ENCODE measurements at places on chromosomes 6 and 20.

DNA sequence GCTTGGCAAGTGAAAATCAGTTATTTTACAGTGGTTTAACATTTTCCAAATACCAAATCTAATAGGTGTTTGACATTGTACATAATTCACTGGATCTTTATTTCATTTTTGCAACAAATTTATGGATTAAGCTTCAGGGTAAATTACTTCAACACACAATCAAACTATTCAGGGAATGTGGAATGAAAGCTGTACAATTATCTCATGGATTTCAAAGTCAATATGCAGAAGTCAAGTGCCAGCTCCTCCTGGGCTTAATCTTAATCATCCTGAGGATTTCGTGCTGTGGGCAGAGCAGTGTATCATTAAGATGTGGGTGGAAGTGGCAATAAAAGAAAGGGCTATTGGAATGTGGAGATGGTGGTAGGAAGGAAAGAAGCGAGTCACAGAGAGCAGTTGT lies 548.8 kb downstream of the COL12A1 start:
- no peak for DNase-seq

GRCh38 chr6:27327023-27327738 lies 15.1 kb upstream of the POM121L2 start:
- DNase-seq: no peak

- DNase-seq: no peak
These were observed 47.3 kb downstream of the ZFAND3 start for GRCh38 chr6:37866590-37867507.

- no peak for DNase-seq
These were observed 48.1 kb upstream of the SMLR1 start for GRCh38 chr6:130778946-130779657.

DNA sequence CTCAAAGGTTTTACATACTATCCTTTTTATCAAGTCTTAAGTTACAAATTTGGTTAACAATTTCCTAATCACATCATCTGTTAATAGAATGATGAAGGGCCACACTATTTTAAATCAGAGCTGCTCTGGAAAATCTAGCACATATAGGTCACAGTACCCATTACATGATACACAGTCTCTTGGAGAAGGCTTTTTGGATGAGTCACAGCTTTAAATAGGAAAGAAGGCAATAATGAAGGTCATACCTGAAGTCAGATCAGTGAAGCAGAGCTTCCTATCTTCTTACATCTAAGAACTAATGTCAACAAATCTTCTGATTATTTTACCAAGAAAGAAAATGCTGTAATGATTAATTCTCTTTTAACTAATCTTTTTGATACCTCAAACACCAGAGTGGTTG lies 248.5 kb downstream of the BTBD9 start:
- DNase-seq: peak; percentile 10

DNA sequence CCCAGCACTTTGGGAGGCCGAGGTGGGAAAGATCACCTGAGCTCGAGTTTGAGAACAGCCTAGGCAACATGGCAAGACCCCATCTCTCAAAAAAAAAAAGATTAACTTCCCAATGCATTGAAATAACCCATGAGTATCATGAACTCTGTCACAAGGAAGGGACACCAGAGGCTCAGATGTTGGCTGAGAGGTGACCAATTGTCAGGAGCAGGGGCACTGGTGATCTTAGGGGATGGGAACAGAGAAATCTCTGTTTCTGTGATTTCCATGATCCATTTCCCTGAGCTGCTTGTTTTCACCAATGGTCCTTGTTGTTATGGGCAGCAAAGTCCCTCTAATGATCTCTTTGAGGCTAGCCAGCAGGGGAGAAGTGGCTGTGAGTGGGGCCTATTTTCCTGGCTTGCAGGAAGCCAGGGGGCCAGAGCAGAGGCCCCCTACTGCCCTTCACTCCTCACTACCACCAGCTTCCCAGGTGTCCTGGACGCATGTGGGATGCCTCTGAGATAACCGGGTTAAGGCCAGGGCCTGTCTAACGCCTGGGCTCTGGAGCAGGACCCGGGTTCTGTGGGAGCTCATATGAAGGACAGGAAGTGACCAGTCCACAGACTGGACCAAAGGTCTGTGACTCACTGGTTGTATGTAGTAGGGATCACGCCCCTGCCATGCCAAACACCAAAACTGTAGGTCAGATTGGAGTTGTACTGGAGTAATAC lies 54.4 kb downstream of the PCNA start:
- no peak for DNase-seq

- DNase-seq: no peak
These were observed 115.0 kb downstream of the SLC24A3 start for GRCh38 chr20:19327401-19327800.

GRCh38 chr20:20967564-20968184 lies 138.5 kb downstream of the LINC00237 start:
- no peak for DNase-seq

DNA sequence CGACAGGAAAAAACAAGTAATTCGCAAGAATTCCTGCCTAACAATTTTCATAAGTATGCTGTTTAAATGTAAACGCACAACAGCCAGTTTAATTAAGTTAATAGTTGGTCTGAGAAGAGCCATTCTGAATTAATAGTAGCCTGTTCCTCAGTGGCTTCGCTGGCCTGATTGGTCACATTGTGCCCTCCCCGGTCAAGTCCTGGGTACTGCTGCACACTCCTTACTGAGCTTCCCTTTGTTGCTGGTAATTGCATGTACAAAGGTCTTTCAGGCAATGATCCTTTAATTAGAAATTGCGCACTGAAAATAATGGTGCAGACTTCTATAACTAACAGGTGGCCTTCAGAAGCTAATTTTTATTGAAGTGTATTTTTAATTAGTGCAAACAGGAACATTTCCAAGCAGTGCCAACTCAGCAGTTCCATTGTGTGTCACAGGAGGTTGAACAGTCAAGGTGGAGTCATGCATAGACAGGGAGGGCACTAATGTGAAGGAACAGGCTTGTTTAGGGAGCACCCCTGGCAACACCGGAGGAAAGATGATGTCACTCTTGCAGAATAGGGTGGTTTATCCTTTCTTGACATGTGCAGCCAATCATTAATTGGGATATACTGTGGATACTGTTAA lies 92.6 kb upstream of the SLC22A23 start:
- peak; percentile 77 for DNase-seq

DNA sequence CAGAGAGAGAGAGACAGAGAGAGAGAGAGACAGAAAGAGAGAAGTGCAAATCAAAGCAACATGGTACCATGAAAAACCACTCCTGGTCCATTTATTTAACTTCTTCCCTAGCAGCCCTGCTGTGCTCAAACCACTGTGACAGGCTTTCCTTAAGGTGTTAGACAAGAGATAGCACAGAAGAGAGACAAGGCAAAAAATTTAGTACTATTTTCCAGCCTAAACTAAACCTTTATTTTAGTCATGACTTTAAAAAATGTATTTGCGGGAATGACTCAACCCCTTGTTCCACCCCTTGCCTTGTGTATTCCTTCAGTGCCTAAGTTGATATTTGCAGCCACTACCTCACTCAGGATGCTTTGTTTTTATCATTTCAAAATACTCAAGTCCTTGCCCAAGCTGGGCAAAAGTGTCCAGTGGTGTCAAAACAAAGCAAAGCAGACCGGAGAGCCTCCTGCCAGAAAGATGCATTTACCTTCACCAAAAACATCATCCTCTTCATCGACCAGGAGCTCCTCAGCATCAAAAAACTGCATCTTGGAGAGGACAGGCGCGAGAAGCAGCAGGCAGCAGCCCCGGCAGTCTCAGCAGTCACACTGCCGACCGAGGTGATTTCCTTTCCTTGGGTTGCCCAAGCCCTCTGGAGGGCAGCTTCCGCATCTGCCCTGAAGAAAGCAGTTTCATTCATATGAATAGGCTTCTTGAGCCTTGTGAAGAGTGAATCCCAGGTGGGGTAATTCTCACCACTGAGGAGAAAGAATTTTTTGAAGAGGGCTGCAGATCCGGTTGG lies at the start of gene RIPOR2:
TSS of gene RIPOR2 (minus strand) at position 595 of the 787 bp plus-strand sequence. CDS start at position 533, 62 bp downstream.
- no peak for DNase-seq

DNA sequence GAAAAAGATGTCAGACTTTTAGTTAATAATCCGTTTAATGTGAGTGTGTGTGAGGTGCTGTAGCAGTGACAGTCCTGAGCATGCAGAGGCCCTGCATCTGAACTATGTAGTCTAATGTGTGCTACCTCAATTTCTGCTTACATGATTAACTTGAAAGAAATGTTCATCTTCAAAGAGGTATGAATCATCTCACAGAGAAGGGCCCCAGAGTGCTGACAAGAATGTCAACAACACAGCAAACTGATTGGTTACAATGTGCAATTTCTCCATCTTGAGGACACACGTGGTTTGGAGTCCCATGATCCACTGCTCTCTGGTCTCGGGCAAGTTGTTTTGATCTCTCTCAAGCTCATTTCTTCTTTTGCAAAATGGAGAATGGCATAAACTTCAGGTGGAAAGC lies 61.7 kb upstream of the EMILIN3 start:
- peak; percentile 88 for DNase-seq

DNA sequence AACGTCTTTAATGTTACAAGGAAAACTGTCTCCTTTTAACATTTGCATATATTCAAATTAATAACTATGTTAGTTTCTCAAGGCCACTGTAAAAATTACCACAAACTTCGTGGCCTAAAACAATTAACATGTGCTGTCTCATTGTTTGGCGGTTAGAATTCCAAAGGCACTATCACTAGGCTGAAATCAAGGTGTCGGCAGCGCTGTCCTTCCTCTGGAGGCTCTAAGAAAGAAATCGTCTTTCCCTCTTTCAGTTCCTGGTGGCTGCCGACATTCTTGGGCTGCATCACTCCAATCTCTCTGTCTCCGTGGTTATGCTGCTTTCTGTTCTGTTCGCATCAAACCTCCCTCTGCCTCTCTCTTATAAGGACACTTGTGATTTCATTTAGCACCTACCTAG lies 4.2 kb downstream of the TPD52L1 start:
- DNase-seq: no peak

DNA sequence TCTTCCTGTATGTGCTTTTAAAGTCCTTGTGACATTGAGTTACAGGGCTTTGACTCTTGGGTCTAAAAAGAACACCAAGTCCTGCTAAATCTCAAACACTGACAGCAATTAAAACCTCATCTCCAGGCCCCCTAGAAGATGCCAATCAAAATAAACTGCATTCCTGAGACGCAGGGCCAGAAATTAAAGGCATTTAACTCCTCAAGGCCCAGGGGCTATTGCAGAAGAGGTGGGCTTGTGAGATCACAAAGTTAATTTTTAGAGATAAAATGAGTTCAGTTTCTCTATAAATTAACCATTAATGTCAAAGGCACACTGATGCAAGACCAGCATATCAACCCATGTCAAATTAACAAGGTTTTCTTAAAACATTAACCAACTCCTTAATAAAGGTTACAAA lies 145.6 kb upstream of the CARMIL1 start:
- DNase-seq: no peak

GRCh38 chr20:53510262-53510661 lies 83.4 kb downstream of the ZNF217 start:
- no peak for DNase-seq

DNA sequence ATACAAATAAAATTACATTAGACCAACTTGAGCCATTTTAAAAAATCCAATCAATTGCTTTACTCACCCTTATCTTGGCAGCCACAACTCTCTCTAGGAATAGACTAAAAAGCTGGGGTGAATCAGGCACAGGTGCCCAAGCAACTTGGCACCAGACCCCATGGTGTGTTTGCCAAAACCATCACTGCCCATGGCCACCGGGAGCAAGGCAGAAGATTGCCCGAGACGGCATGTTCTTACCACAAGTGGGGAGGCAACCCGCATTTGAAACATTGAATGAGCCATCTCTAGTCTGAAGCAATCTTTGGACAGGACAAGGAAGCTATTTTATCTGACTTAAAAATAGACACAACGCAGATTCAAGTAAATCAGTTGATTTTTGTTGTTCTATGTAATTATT lies 69.0 kb downstream of the SMLR1 start:
- DNase-seq: no peak

- no peak for DNase-seq
These were observed 24.5 kb upstream of the SMOC2 start for GRCh38 chr6:168416531-168416930.

DNA sequence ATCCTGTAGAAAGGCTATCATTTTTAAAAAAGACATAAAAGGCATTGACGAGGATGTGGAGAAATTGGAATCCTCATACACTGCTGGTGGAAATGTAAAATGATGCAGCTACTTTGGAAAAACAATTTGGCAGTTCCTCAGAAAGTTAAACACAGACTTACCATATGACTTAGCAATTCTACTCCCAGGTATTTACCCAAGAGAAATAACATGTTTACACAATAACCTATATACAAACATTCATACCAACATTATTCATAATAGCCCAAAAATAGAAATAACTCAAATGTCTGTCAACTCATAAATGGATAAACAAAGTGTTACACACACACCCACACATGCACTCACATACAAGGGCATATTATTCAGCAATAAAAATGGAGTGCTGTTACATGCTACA lies 23.4 kb upstream of the CEP85L start:
- DNase-seq: no peak

DNA sequence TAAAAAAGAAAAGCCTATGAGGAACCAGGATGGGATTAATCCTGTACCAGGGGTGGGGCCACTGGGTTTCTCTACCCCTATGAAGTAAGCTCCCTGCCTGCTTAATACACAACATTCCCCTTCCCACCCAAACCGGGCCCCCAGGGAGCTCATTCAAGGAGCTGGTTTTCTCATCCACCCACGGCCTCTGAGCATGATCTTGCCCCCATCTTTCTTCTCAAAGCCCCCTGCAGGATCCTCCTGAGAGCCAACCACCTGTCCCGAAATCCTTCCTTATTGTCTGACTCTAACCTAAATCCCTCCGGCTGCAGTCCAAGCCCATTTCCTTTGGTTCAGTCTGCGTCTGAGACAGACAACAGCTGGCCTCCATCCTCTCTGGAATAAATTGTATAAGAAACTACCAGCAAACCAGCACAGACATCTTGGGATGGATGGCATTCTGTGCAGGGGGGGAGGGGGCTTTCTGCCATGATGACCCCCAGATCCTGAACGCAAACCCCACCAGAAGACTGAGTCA lies 21.0 kb downstream of the KCNK5 start:
- no peak for DNase-seq

DNA sequence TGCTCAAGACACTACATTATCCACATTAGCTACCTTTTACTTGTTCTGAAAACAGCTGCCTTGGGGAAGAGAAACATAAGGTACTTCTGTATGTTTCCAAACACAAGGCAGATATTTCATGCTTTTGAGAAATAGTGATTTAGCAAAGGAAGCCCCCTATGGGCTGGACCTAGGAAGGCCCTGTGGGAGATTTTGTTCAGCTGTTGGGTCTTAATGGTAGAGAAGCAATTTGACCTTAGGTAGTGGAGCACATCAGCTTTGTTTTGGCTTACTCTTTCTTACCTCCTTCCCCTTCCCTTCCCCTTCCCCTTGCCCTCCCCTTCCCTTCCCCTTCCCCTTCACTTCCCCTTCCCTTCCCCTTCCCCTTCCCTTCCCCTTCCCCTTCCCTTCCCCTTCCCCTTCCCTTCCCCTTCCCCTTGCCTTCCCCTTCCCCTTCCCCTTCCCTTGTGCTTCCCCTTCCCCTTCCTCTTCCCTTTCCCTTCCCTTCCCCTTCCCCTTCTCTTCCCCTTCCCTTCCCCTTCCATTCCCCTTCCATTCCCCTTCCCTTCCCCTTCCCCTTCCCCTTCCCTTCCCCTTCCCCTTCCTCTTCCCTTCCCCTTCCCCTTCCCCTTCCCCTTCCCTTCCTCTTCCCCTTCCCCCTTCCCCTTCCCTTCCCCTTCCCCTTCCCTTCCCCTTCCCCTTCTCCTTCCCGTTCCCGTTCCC lies 84.6 kb downstream of the ANKS1A start:
- DNase-seq: no peak

- DNase-seq: no peak
These were observed 314.0 kb upstream of the ECI2 start for GRCh38 chr6:4449409-4449808.

- DNase-seq: no peak
These were observed 99.0 kb upstream of the AKAP12 start for GRCh38 chr6:151140767-151141166.
